Activated CD8-positive, alpha-beta T cell treated with anti-CD3 and anti-CD28 coated beads, Interleukin-2, amount 10 ng/mL, durations not matched to agents 7 days and 5 days (primary cell): ENCODE measurements at places on chromosomes 12 and 14. TPM values are rescaled to one million over a fixed set of nuclear protein-coding genes. Genes with fewer than 3 reads are reported as not detected.

OR11H7 gene
- total RNA-seq: not detected

MLXIP gene
- total RNA-seq: 38.8 TPM

SMCO3 gene
- not detected for total RNA-seq

PCED1B gene
- 72.1 TPM for total RNA-seq

MUCL1 gene
- not detected for total RNA-seq

CCDC38 gene
- not detected for total RNA-seq

ZNF605 gene
- total RNA-seq: 9.9 TPM

FAM222A gene
- 1.9 TPM for total RNA-seq

TAS2R10 gene
- not detected for total RNA-seq

CAPZA3 gene
- total RNA-seq: not detected

CMA1 gene
- total RNA-seq: 0.82 TPM

NEK9 gene
- total RNA-seq: 73.7 TPM

GPR84 gene
- total RNA-seq: 0.57 TPM

SAMD4A gene
- 3.6 TPM for total RNA-seq

MAPK1IP1L gene
- total RNA-seq: 106 TPM

PLBD1 gene
- not detected for total RNA-seq

ANKS1B gene
- not detected for total RNA-seq

PUS1 gene
- total RNA-seq: 57.3 TPM

MYO1H gene
- not detected for total RNA-seq

LMBR1L gene
- 35.8 TPM for total RNA-seq

BMAL2 gene
- total RNA-seq: 17.9 TPM

DNAJC22 gene
- not detected for total RNA-seq

TPH2 gene
- total RNA-seq: not detected

ACYP1 gene
- total RNA-seq: 44.0 TPM

KCNJ8 gene
- not detected for total RNA-seq

ASCL1 gene
- not detected for total RNA-seq

RNU4-1 gene
- total RNA-seq: 2,335 TPM

PRB2 gene
- total RNA-seq: not detected

NFKBIA gene
- 56.8 TPM for total RNA-seq

PELI2 gene
- total RNA-seq: 0.68 TPM

SMAGP gene
- total RNA-seq: 4.7 TPM

MYH7 gene
- not detected for total RNA-seq

PRKD1 gene
- not detected for total RNA-seq

KCNMB4 gene
- 0.34 TPM for total RNA-seq

MCRS1 gene
- 86.1 TPM for total RNA-seq

APOF gene
- not detected for total RNA-seq

PLEKHH1 gene
- 0.42 TPM for total RNA-seq
